A549 treated with RU486 at 1 μM for 4 hours (cell line): ENCODE measurements at places on chromosomes 5 and 9. TPM values are rescaled to one million over a fixed set of nuclear protein-coding genes. Genes with fewer than 3 reads are reported as not detected.

The PCDHGC4 gene
- not detected in 5 replicates for total RNA-seq

The PCDHB14 gene
- total RNA-seq = 0.07 to 0.21 TPM (median 0.09 TPM) in 5 replicates

The ATP10B gene
- not detected in 5 replicates for total RNA-seq

The ENTREP1 gene
- 0.28 to 0.71 TPM (median 0.49 TPM) in 5 replicates for total RNA-seq

The ZDHHC21 gene
- total RNA-seq = 1.1 to 3.0 TPM (median 2.8 TPM) in 5 replicates

The LCN15 gene
- not detected in 5 replicates for total RNA-seq

The OR1Q1 gene
- not detected in 5 replicates for total RNA-seq

The PCDHGB6 gene
- 0.06 to 0.15 TPM (median 0.09 TPM) in 5 replicates for total RNA-seq

The KIF4B gene
- total RNA-seq = 0.02 to 0.06 TPM in 2 of 5 replicates, not detected in the others

The TMEM171 gene
- total RNA-seq = 3.6 to 7.2 TPM (median 6.3 TPM) in 5 replicates

The KIAA0825 gene
- total RNA-seq = 0.16 to 0.64 TPM (median 0.35 TPM) in 5 replicates

The CDO1 gene
- total RNA-seq = 0.14 TPM in 1 of 5 replicates, not detected in the others

The PCSK1 gene
- 0.35 to 0.97 TPM (median 0.67 TPM) in 5 replicates for total RNA-seq

The REEP2 gene
- 5.3 to 7.2 TPM (median 6.5 TPM) in 5 replicates for total RNA-seq

The ZNF883 gene
- 0.74 to 1.1 TPM (median 0.83 TPM) in 5 replicates for total RNA-seq

The MEIKIN gene
- total RNA-seq = not detected in 5 replicates

The GPX3 gene
- total RNA-seq = 14.4 to 20.9 TPM (median 18.1 TPM) in 5 replicates

The IFNA2 gene
- not detected in 5 replicates for total RNA-seq

The MYMK gene
- total RNA-seq = not detected in 5 replicates

The PRR16 gene
- 0.09 TPM in 1 of 5 replicates, not detected in the others for total RNA-seq

The C9orf85 gene
- 10.9 to 17.7 TPM (median 13.1 TPM) in 5 replicates for total RNA-seq

The ARL14EPL gene
- 0.16 to 0.32 TPM (median 0.24 TPM) in 4 of 5 replicates, not detected in the other for total RNA-seq

The CCDC192 gene
- total RNA-seq = not detected in 5 replicates

The CCL21 gene
- total RNA-seq = not detected in 5 replicates

The SPATA31D4 gene
- not detected in 5 replicates for total RNA-seq

The ECM2 gene
- 0.07 to 0.26 TPM (median 0.21 TPM) in 5 replicates for total RNA-seq

The PCDHB3 gene
- 0.03 to 0.06 TPM in 2 of 5 replicates, not detected in the others for total RNA-seq

The TMEFF1 gene
- 0.30 to 1.6 TPM (median 1.3 TPM) in 5 replicates for total RNA-seq

The EIF4E1B gene
- not detected in 5 replicates for total RNA-seq

The HSPB3 gene
- not detected in 5 replicates for total RNA-seq

The PELO gene
- 17.0 to 25.5 TPM (median 19.6 TPM) in 5 replicates for total RNA-seq

The FBN2 gene
- 11.8 to 18.5 TPM (median 17.3 TPM) in 5 replicates for total RNA-seq

The CAMK2A gene
- total RNA-seq = 0.61 to 1.4 TPM (median 0.83 TPM) in 5 replicates

The NKD2 gene
- total RNA-seq = 8.7 to 14.0 TPM (median 12.2 TPM) in 5 replicates

The SHISAL2B gene
- total RNA-seq = not detected in 5 replicates

The TRAPPC13 gene
- total RNA-seq = 8.5 to 15.3 TPM (median 14.4 TPM) in 5 replicates

The PAIP1 gene
- total RNA-seq = 91.5 to 120 TPM (median 118 TPM) in 5 replicates

The SLC36A3 gene
- total RNA-seq = not detected in 5 replicates

The PCDHGA2 gene
- 0.38 to 0.87 TPM (median 0.47 TPM) in 5 replicates for total RNA-seq

The IFNK gene
- not detected in 5 replicates for total RNA-seq

The LCN2 gene
- total RNA-seq = 2.1 to 6.6 TPM (median 3.2 TPM) in 5 replicates

The TMEM252 gene
- not detected in 5 replicates for total RNA-seq

The RLN2 gene
- 0.21 to 0.29 TPM (median 0.24 TPM) in 3 of 5 replicates, not detected in the others for total RNA-seq

The ANKRD31 gene
- 0.05 to 0.07 TPM (median 0.06 TPM) in 4 of 5 replicates, not detected in the other for total RNA-seq

The GABRA1 gene
- total RNA-seq = not detected in 5 replicates

The PCDHGA7 gene
- 0.67 to 1.1 TPM (median 0.88 TPM) in 5 replicates for total RNA-seq

The CARD9 gene
- total RNA-seq = 0.42 to 1.9 TPM (median 0.95 TPM) in 5 replicates

The ANXA2R gene
- total RNA-seq = 1.9 to 3.0 TPM (median 2.2 TPM) in 5 replicates

The ACER2 gene
- total RNA-seq = 1.8 to 3.0 TPM (median 2.4 TPM) in 5 replicates

The SLC46A2 gene
- total RNA-seq = not detected in 5 replicates

The HTR1A gene
- total RNA-seq = not detected in 5 replicates

The TAS2R1 gene
- total RNA-seq = not detected in 5 replicates

The CENPK gene
- 14.3 to 41.1 TPM (median 32.9 TPM) in 5 replicates for total RNA-seq

The GAS1 gene
- 0.07 to 0.12 TPM (median 0.09 TPM) in 4 of 5 replicates, not detected in the other for total RNA-seq

The PFN3 gene
- not detected in 5 replicates for total RNA-seq
